ENCODE measurements at places on chromosomes 3 and 15.

DNA sequence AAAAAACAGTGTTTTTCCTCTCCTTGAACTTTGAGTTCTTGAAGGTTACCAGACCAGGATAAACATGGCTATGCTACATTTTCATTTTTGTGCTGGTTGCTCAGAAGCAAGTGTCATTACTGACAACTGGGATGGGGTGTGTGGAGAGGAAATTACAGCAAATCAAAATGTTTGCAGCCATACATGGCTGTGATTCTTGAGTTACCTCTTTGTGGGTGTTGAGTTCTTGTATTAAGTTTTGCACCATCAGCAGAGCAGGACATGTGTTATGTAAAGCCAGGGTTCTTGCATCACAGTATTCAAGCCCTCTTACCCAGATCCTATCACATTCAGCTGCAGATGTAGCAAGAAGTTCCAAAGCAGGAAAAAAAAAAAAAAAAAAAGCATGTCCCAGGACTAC is 53.9 kb upstream of the ATOSA start:
- DNase-seq = no peak

- no peak for DNase-seq
Observed at GRCh38 chr15:68829068-68829467, 8.4 kb upstream of the ANP32A start.

- no peak for DNase-seq
Observed at GRCh38 chr15:71708741-71709140, 101.6 kb upstream of the NR2E3 start.

- no peak for DNase-seq
Observed at GRCh38 chr15:45498701-45499100, 23.9 kb downstream of the SLC30A4 start.

- DNase-seq = no peak
Observed at GRCh38 chr15:49758456-49758855, 137.6 kb downstream of the DTWD1 start.

DNA sequence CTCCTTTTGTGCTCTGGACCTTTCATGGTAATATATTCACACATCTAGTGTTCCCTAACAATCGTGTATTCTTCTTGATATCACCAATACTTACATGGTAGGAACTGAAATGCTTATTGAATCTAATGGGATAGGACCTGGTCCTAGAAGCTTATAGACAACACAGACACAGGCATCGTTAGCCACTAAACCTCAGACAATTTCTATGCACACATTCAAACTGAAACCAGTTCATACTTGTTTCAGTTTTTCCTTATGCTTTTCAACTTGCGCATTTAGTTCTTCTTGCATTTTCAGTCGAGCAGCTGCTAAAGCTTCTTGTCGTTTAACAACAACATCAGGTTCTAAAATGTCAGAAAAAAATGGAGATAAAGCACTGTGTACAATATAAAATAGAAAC is 2.3 kb downstream of the SELENOS start:
- DNase-seq = no peak

- no peak for DNase-seq
Observed at GRCh38 chr3:12185172-12185710, 26.5 kb upstream of the TIMP4 start.
